ENCODE measurements at places on chromosomes 2 and 18.

DNA sequence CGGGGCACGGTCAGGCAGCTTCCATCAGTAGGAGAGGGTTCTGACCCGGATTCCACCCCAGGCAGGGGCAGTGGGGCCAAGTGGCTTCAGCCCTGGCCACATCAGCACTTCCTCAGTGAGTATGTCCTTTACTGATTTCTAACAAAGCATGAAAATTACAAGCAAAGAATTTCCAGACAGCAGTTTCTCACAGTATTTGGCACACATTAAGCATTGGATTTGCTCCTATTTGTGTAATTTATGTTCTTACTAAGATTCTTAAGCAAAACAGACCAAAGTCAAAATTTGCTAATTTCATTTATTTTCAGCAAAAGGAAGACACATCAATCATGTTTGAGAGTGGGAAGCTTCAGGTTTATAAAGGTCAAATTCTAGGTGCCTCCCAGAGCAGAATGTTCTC lies 73.3 kb upstream of the NFATC1 start:
- no peak for DNase-seq

GRCh38 chr2:96154506-96155380 lies 9.5 kb upstream of the DUSP2 start:
- no peak for DNase-seq

GRCh38 chr2:162840598-162841246 lies 2.2 kb upstream of the KCNH7 start:
- DNase-seq = peak; percentile 4

GRCh38 chr2:169159686-169160085 lies 90.3 kb downstream of the DHRS9 start:
- no peak for DNase-seq

GRCh38 chr18:11654736-11655605 lies 34.1 kb upstream of the GNAL start:
- DNase-seq = peak; percentile 16

- DNase-seq = no peak
Observed at GRCh38 chr2:174059884-174060244, 94.7 kb upstream of the SP3 start.

DNA sequence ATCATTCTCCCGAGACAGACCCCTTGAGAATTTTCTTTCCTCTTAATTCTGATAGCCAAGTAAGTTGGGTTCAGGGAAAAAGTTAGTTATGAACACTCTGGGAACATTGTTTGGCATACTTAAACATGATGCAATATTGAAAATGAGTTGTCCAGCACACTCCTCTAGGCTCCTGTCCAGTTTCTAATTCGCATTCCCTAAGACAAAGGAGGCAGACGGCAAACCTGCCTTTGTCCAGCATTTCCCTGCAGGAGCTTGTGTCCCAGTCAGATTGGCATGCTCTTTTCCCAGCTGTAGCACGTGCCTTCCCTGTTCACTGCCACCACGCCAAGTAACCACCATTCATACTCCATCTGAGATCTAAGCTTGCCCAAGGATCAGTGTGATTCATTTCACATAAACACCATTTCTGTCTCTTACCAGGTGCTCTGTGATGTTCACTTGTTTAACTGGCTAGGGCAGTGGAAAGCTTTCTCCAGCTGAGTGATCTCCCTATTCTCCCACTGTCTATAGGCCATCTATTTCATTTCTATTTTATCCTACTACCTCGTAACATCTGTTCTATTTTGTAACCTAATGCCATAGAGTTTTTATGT lies 150.0 kb upstream of the EPB41L3 start:
- no peak for DNase-seq

All from CD4-positive, alpha-beta memory T cell (primary cell).